ENCODE measurements at places on chromosomes 1 and 21. TPM values are rescaled to one million over a fixed set of nuclear protein-coding genes. Genes with fewer than 3 reads are reported as not detected.
A peak's percentile ranks its signal among the peaks of the same experiment; 100 is the strongest.

- H3K36me3 ChIP-seq = peaks cover 2% of the 10 kb centered on the region
- no peaks in the 10 kb centered on the region for H3K27me3 ChIP-seq
- peaks cover 29% of the 10 kb centered on the region for H3K4me1 ChIP-seq
- DNase-seq = no peak
- H3K27ac ChIP-seq = no peak overlapping the region
Observed at GRCh38 chr1:35935442-35936388, 4.8 kb downstream of the AGO3 start.

MRPL24 gene
- 51.1 TPM for total RNA-seq

- no peak for DNase-seq
- H3K36me3 ChIP-seq = peaks cover 7% of the 10 kb centered on the region
- no peak overlapping the region for H3K4me3 ChIP-seq
- H3K27me3 ChIP-seq = no peaks in the 10 kb centered on the region
- peaks cover 3% of the 10 kb centered on the region for H3K4me1 ChIP-seq
Observed at GRCh38 chr21:43020177-43020576, 45.8 kb downstream of the PKNOX1 start.

NUDT4B gene
- not detected for total RNA-seq

RNF186 gene
- total RNA-seq = not detected

- H3K36me3 ChIP-seq = peaks cover 4% of the 10 kb centered on the region
- no peak overlapping the region for H3K4me3 ChIP-seq
- H3K27ac ChIP-seq = no peak overlapping the region
- peaks cover 44% of the 10 kb centered on the region for H3K27me3 ChIP-seq
- peaks cover 24% of the 10 kb centered on the region for H3K4me1 ChIP-seq
Observed at GRCh38 chr1:50980505-50980904, 10.5 kb downstream of the CDKN2C start.

DNA sequence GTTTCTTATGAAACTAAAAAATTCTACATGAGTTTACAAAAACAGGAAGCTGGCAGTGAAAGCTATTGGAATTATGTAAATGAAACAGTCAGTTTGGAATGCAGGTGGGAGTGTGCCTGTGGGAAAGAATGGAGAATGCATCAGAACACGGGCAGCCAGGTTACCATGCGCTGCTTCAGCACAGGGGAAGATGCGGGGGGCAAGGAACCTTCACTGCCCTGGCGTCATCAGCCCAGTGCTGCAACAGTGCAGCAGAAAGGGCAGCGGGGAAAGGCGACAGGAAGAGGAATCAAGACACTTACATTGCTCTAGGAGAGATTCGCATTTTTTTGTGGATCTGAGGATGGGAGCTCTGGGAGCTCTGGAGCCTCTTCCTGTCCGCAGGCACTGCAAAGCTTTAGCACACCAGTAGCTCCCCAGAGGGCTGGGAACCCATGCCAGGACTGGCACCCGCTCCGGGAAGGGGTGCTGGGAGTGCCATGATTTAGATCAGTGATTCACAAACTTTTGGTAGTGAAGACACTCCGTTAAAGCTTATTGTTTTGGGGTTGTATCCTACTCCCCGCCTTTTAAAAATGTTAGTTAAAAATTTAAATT lies 64.1 kb upstream of the WDR26 start:
- H3K36me3 ChIP-seq = peaks cover 9% of the 10 kb centered on the region
- peak overlapping the region; percentile 69 for H3K4me3 ChIP-seq
- peak overlapping the region; percentile 91 for H3K27ac ChIP-seq
- no peaks in the 10 kb centered on the region for H3K27me3 ChIP-seq

CD160 gene
- total RNA-seq = 0.20 TPM

- no peak for DNase-seq
- no peaks in the 10 kb centered on the region for H3K27me3 ChIP-seq
- peaks cover 1% of the 10 kb centered on the region for H3K4me1 ChIP-seq
- no peaks in the 10 kb centered on the region for H3K36me3 ChIP-seq
- H3K4me3 ChIP-seq = no peak overlapping the region
Observed at GRCh38 chr21:42937960-42938605, 12.7 kb upstream of the ERVH48-1 start.

- no peaks in the 10 kb centered on the region for H3K27me3 ChIP-seq
- no peak for DNase-seq
- H3K27ac ChIP-seq = no peak overlapping the region
Observed at GRCh38 chr1:243725846-243726245, 124.2 kb downstream of the AKT3 start.

- peaks cover 2% of the 10 kb centered on the region for H3K36me3 ChIP-seq
- peaks cover under 1% of the 10 kb centered on the region for H3K4me1 ChIP-seq
- H3K4me3 ChIP-seq = no peak overlapping the region
- H3K27ac ChIP-seq = no peak overlapping the region
- H3K27me3 ChIP-seq = no peaks in the 10 kb centered on the region
- no peak for DNase-seq
Observed at GRCh38 chr1:41509270-41509671, 24.8 kb upstream of the EDN2 start.

GRCh38 chr1:83910461-83910860 lies 88.5 kb downstream of the TTLL7 start:
- no peak overlapping the region for H3K27ac ChIP-seq
- peaks cover 21% of the 10 kb centered on the region for H3K27me3 ChIP-seq

RPTN gene
- total RNA-seq = not detected

DNA sequence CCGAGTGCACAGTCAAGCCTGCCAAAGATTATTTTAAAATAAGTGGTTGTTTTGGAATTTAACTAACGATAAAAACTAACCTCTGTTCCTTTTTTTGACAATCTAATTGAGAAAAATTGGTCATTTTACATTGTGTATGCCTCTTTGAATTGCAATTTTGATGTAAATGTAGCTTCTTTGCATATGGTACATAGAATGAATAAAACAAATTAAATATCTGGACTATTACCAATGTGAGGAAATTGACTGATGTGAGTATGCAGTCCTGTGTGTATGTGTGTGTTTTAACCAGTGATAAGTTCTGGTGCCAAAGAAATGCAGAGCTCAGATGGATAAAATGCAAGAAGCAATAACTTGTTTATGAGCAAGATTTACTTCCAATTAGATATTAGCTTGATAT lies 281.3 kb upstream of the ZP4 start:
- no peak overlapping the region for H3K4me3 ChIP-seq
- no peaks in the 10 kb centered on the region for H3K4me1 ChIP-seq
- DNase-seq = no peak
- no peaks in the 10 kb centered on the region for H3K27me3 ChIP-seq

DNA sequence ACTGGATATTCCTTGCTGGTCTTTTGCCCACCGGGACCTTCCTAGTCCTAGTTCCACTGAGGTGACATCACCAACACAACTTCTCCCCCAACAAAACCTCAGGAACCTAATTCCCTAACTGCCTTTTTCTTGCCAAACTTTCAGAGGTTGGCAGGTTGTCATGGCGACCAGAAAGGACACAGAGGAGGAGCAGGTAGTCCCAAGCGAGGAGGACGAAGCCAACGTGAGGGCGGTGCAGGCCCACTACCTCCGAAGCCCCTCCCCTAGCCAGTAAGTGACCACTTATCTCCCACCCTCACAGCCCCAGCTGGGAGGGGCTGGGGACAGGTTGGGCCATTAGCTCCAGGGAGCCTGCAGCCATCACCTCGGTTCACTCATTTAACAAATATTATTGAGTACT lies 815 bp downstream of the STYXL2 start:
- DNase-seq = no peak
- H3K27ac ChIP-seq = no peak overlapping the region
- H3K36me3 ChIP-seq = peaks cover 7% of the 10 kb centered on the region
- no peak overlapping the region for H3K4me3 ChIP-seq

CENPS gene
- total RNA-seq = 10.0 TPM

IL19 gene
- total RNA-seq = not detected

DNA sequence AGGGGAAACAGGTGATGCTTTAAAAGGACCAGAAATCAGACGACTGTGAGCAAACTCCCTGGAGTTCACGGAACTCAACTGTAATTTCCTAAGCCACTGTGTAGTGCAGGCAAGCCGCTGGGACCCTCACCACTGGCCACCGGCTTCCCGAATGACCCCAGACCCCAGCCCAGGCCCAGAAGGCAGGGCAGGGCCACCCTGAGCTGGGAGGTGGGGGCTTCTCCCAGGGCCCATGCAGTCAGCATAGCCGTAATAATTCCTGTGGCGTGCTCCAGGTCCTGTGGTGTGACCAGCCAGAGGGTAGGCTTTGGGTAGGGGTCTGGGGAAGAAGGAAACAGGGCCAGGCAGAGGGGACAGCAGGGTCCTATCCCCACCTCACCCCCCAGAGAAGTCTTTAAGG lies 3.5 kb upstream of the ARF1 start:
- H3K27ac ChIP-seq = peak overlapping the region; percentile 1
- no peak for DNase-seq
- no peaks in the 10 kb centered on the region for H3K27me3 ChIP-seq
- H3K4me1 ChIP-seq = peaks cover 13% of the 10 kb centered on the region
- no peak overlapping the region for H3K4me3 ChIP-seq

LEPR gene
- total RNA-seq = 2.8 TPM

GRCh38 chr1:186420923-186421322 lies 40.0 kb downstream of the PDC start:
- peaks cover 16% of the 10 kb centered on the region for H3K4me1 ChIP-seq
- H3K4me3 ChIP-seq = peak overlapping the region; percentile 67
- no peaks in the 10 kb centered on the region for H3K27me3 ChIP-seq
- peak overlapping the region; percentile 86 for H3K27ac ChIP-seq
- DNase-seq = no peak
- peaks cover 19% of the 10 kb centered on the region for H3K36me3 ChIP-seq

DNA sequence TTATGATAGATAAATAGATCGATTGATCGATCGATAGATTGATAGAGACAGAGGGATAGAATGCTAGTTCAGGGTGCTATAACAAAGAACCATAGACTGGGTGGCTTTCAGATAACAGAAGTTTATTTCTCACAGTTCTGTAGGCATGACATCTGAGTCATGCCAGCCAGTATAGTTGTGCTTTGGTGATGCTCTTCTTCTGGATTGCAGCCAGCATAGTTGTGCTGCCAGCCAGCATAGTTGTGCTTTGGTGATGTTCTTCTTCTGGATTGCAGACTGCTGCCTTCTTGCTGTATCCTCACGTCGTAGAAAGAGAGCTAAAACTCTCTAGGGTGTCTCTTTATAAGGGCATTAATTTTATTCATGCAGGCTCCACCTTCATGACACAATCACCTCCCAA lies 860.8 kb downstream of the BRINP3 start:
- H3K36me3 ChIP-seq = no peaks in the 10 kb centered on the region
- no peak for DNase-seq
- no peaks in the 10 kb centered on the region for H3K27me3 ChIP-seq
- H3K4me1 ChIP-seq = no peaks in the 10 kb centered on the region
- H3K4me3 ChIP-seq = no peak overlapping the region

ZFYVE9 gene
- total RNA-seq = 5.5 TPM
